Activated CD8-positive, alpha-beta T cell treated with anti-CD3 and anti-CD28 coated beads, Interleukin-2, amount 10 ng/mL, durations not matched to agents 7 days and 5 days (primary cell): ENCODE measurements at places on chromosomes 2 and 18. TPM values are rescaled to one million over a fixed set of nuclear protein-coding genes. Genes with fewer than 3 reads are reported as not detected.

SERPINB3 gene
- not detected for total RNA-seq

DQX1 gene
- total RNA-seq: 0.18 TPM

GAL3ST2 gene
- 0.34 TPM for total RNA-seq

ANKRD44 gene
- total RNA-seq: 224 TPM

POTEI gene
- not detected for total RNA-seq

MEP1B gene
- not detected for total RNA-seq

CRYGC gene
- not detected for total RNA-seq

EMILIN1 gene
- total RNA-seq: 1.1 TPM

TLX2 gene
- total RNA-seq: 0.44 TPM

PAX3 gene
- total RNA-seq: not detected

INPP5D gene
- total RNA-seq: 108 TPM

TUBA4A gene
- total RNA-seq: 286 TPM
